ENCODE measurements at places on chromosomes 7 and 10. TPM values are rescaled to one million over a fixed set of nuclear protein-coding genes. Genes with fewer than 3 reads are reported as not detected.

- peak; percentile 83 for DNase-seq
Measured at GRCh38 chr7:37201003-37201875, 247.4 kb downstream of the ELMO1 start.

- no peak for DNase-seq
Measured at GRCh38 chr10:120600871-120601649, 144.0 kb downstream of the PLPP4 start.

DNA sequence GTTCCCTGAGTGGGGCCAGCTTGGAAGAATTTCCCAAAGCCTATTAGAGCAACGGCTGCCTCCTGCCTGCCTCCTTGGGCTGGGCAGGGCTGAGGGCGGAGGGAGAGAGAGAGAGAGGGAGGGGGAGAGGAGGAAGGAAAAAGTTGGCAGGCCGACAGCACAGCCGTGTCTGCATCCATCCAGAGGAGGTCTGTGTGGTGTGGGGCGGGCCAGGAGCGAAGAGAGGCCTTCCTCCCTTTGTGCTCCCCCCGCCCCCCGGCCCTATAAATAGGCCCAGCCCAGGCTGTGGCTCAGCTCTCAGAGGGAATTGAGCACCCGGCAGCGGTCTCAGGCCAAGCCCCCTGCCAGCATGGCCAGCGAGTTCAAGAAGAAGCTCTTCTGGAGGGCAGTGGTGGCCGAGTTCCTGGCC lies at the start of gene AQP1:
TSS of gene AQP1 (plus strand) at position 293 of the 409 bp plus-strand sequence. CDS start at position 350, 57 bp downstream.
- no peak for DNase-seq

GRCh38 chr7:143337216-143337615 lies 21.3 kb downstream of the CLCN1 start:
- DNase-seq: no peak

DNA sequence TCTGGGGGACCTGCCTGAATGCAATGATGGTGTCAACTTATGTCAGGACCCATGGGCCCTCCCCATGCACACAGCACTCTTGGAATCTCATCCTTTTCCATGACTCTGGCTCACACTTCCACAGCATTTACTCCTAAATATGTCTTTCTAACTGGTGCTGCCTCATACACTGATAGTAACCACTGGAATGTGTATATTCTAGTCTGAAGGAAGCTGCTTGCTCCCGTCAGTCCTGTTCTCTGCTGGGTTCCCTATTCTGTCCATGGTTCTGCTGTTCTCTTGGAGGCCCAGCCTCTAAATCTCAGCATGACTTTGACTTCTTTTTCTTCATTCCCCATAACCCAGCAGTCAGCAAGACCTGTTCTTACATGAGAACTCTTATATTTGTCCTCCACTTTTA lies 1055.1 kb downstream of the KCNMA1 start:
- DNase-seq: no peak

GRCh38 chr10:43644252-43644651 lies 4.4 kb downstream of the ZNF32 start:
- DNase-seq: no peak

- DNase-seq: no peak
Measured at GRCh38 chr10:42850931-42851330, 68.3 kb downstream of the BMS1 start.

- no peak for DNase-seq
Measured at GRCh38 chr7:70720191-70720873, 411.6 kb upstream of the GALNT17 start.

DNA sequence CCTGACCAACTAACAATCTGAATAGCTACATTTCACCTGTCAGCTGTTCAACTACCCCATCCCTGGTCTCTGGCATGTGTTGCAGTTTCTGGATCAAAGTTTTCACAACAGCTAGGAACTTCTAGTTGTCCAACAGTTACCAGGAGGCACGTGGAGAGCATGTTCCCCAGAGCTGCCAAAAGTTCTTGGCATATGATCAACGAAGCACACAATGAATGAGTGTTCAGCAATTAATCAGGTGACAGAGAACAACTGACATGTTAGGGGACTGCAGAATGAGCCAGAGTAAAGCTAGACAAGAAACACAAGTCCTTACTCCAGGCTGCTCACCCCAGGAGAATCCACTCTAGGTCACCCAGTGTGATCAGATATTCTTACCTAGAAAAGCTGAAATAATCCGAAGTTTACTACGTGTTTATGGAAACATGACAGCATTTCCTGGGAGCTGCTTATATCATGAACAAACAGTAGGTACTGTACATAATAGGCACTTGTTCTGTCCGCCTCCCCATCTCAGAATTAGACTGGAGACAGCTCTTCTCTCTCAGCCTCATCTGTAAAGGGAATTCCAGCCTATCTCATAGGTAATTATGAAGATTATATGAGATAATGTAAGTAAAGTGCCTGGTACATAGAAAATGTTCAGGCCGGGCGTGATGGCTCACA lies 50.6 kb downstream of the ZNF438 start:
- DNase-seq: peak; percentile 40

DNA sequence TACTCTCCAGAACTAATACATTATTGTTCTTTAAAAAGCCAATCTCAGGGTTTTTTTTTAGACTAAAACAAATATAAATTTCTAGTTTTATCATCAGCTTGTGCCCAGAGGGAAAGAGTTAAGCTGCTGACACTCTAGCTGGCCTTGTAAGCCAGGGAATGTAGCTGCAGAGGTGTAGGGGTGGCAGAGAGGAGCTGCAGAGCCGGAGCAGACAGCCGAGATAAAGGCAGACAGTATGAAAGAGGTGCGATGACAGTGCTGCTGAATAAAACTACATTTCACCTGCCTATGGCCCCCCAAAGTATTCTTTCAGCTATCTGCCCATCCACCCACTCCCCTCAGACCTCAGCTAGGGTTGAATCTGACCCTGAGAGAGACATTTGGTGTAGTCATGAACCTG lies 653.7 kb upstream of the ZWINT start:
- DNase-seq: no peak

GRCh38 chr10:131019696-131020095 lies 291.8 kb downstream of the TCERG1L start:
- no peak for DNase-seq

GRCh38 chr10:79047584-79047874 lies 21.2 kb upstream of the ZMIZ1 start:
- DNase-seq: no peak

- DNase-seq: no peak
Measured at GRCh38 chr7:137276189-137276588, 67.3 kb downstream of the PTN start.

DNA sequence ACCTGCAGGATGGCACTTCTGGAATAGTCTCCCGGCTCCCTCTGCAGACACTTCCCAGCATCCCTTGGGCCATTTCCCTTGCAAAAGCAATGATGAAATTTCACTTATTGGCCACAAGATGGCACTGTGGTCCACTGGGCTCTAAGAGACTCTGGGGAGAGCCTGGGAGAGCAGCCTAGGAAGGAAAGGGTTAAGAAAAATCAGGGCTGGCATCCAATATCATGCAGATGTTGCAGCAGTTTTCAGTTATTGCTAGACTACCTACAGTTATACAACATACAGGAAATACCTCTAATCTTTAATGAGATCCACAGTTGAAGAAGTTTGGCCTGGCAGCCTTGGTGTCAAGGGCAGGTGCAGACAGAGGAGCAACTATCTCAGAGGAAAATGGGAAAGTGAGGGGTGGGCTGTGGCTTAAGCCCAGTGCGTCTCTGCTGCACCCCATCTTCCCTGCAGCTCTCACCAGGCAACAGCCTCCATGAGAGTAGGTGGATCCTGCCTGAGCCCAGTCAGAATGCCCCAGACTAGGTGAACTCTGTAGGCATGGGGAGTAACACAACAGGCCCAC lies 100.2 kb upstream of the PRSS58 start:
- peak; percentile 76 for DNase-seq

GRCh38 chr10:24451325-24451820 lies 242.4 kb downstream of the KIAA1217 start:
- peak; percentile 72 for DNase-seq

GRCh38 chr10:85593226-85593772 lies 773.3 kb downstream of the GRID1 start:
- peak; percentile 36 for DNase-seq

GRCh38 chr7:156115582-156115981 lies 303.3 kb upstream of the SHH start:
- DNase-seq: no peak

DNA sequence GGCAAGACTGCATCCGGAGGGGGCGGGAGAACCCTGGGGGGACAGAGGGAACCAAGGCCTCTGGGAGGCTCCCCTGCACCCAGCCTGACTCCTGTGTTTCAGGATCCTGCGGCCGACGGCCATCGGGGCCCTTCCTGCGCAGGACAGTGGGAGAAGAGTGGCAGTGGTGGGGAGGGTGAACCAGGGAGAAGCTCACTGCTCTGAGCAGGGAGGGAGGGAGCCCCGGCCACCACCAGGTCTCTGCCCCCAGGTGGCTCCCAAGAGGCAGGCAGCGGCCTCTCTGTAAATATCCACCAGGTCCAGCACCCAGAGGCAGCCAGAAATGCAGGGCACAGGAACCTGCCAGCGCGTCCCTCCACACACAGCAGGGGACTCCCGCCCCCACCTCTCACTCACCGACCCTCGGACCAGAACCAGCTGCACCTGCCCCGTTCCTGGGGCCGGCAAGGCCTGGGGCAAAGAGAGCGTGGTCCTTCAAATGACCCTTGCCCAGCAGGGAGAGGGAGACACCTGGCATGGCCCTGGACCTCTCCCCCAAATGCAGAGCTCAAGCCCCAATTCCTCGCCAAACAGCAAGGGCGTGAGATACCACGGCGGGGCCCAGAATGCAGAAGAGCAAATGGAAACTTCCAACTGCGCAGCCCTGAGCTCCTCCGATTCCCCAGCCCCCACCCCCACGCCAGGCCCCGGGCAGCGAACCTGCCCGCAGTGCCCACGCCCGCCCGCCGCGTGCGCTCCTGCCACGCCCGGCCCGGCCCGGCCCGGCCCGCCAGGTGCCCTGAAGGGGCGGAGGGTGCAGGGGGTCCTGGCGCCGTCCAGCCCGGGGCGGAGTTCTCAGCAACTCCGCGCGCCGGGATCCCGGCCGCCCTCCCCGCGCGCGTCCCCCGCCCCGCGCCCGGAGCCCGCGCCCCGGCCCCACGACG lies 805 bp downstream of the RASGEF1A start:
- peak; percentile 81 for DNase-seq

DNA sequence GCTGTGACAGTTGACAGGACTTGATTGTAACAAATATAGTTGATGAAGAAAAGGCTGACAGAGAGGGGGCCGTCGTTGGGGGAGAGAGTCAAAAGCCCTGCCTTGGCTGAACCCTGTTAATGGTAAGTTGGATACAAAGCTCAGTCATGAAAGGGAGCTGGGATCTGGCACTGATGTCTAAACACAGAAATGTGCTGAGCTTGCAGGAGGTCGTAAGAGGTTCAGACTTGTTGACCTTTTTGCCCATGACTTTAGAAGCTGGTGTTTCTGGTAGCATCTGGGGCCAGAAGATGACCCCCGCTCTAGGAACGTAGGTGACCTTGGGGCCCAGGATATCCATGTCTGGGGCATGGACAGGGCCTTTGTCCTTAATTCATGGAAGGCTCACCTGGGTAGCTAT lies 294.7 kb downstream of the TCF7L2 start:
- no peak for DNase-seq

DNA sequence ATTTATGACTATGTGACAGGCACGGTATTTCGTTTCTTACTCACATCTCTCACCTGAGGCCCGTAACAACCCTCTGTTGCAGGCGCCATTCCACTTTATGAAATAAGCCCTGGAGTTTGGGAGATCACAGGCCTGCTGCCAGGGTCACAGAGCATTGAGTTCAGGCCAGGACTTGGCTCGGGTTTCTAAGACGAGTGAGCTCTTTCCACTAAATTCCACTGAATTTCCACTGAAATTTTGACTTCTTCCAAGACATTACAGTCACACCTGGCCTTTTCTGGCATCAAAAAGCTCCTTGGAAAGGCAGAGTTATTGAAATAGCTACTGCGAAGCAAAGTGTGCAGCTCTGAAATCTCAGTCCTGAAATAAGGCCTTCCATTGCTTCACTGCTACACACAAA lies 282.8 kb upstream of the MGMT start:
- DNase-seq: no peak

- no peak for DNase-seq
Measured at GRCh38 chr7:13321316-13321715, 633.9 kb downstream of the ARL4A start.

GRCh38 chr7:29495653-29496052 lies 68.0 kb upstream of the PRR15 start:
- no peak for DNase-seq

DNA sequence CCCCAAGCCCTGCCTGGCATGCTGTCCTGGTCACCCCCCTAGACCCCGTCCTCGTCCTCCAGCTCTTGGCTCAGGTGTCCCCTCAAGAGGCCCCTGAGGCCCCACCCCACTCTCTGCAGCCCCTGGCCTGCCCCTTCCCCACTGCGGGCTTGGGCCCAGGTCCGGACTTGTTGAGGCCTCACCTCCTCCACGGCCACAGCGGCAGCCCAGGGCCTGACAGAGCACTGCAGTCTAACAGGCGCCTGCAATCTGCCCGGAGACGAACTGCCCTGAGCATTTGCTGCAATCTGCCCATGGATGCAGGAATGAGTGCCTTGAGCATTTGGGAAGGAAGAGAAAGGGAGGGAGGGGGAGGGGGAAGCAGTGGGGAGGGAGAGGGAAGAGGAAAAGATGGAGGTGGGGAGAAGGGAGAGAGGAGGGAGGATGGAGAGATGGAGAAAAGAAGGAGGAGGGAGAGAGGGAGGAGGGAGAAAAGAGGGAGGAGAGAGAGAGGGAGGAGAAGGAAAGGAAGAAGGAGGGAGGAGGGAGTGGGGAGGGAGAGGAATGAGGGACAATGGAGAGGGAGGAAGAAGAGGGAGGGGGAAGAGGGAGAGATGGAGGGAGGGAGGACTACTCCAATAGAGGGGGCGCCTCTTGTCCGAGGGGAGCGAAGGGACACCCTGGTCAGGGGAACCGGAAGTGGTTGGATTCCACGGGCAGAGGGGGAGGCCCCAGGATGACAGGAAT lies 73.9 kb downstream of the PDGFA start:
- DNase-seq: no peak

DNA sequence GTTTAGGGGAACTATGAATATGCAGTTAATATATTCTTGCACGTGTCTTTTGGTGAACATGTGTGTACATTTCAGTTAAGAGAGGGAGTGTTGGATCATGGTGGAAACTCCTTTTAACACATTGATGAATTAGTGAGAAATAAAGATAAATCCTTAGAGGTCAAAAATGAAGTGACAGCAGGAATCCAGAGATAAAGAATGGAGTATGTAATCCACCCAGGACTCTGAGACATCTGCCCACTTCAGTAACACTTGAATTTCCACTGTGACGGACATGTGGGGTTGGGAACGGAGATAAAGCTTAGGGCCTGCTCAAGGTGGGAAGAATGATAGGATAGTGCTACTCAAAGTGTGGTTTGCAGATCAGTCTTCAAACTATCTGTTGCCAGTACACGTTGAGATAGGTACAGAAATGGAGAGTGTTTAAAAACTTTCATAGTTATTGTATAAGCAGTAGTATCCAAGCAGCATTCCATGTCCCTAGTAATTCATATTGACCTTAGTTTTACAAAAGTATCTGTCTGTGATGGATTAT lies 6.6 kb upstream of the RELN start:
- DNase-seq: no peak

GRCh38 chr10:83543691-83544462 lies 595.4 kb upstream of the GHITM start:
- DNase-seq: no peak

GRCh38 chr7:12386313-12386740 lies 17.3 kb downstream of the VWDE start:
- no peak for DNase-seq

Gene PTPRZ1
- total RNA-seq: not detected

Gene TIMM23B
- 30.5 TPM for total RNA-seq

Gene SEMA3D
- 0.64 TPM for total RNA-seq

Gene LLCFC1
- total RNA-seq: not detected

Gene MCM10
- 112 TPM for total RNA-seq

Gene GNAT3
- total RNA-seq: not detected

Measured in activated CD4-positive, alpha-beta T cell treated with anti-CD3 and anti-CD28 coated beads, Interleukin-2, amount 10 ng/mL, durations not matched to agents 24 days and 14 days (primary cell).